ENCODE measurements at places on chromosomes 1 and 21.

DNA sequence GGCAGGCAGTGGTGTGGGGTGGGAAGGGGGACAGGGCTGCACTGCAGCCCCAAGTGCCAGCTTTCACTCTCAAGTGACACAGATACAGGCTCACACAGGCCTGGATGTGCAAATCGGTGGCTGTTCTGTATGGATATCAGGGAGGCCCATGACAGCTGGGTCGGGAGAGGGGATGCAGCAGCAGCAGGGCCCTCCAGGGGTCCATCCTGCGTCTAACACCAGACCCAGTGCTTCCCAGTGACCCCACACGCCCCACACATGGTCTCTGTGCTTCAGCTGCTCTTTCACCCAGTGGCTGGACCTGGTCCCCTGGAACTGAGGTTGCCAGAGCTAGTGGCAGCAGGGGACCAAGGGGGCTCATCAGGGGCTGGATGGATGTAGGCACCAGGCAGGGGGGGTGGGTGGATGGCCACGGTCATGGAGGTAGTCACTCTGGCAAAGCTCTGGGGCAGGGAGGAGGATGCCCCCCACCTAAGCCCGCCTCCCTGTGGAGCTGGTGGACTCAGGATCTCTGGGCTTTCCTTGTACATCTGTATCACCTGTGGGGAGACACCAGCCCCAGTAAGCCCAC lies 13.9 kb downstream of the BTBD19 start:
- no peak for DNase-seq

DNA sequence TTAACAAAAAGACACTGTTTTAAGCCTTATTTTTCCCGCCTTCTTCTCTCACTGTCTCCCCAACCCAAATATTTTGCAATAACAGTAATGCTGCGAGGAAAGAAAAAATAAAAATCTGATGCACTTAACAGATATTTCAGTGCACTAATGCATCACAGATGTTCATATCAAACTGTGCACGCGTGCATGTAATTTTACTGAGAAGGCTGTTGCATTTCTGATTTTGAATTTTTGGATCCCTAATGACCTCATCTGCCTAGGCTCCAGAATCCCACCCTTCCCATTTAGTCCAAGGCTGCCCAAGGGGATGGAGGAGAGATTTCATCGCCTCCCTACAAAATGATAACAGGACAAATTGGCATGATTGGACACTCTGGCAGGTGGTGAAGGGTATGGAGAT lies 5.5 kb downstream of the TRABD2B start:
- no peak for DNase-seq

DNA sequence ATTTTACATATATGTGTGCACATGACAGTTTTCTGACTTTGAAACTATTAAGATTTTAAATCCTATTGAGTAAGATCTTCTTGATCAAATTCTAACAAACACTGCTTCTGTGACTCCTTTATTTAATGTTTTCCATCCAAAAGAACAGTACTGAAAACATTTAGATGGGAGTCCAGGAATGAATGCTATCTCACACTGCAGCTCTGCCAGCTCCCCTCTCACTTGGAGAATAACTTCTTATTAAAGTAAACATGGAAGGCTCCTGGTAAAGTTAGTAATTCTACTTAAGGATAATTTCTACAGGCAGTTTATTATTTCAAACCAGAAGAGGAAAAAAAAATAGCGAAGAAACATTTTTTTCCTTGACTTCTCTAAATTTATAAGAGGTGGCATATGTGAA lies 349.1 kb downstream of the DPYD start:
- no peak for DNase-seq

- DNase-seq, result no peak
Measured at GRCh38 chr1:20389571-20389970, 96.4 kb downstream of the CAMK2N1 start.

GRCh38 chr1:50139339-50140181 lies 30.8 kb downstream of the ELAVL4 start:
- no peak for DNase-seq

DNA sequence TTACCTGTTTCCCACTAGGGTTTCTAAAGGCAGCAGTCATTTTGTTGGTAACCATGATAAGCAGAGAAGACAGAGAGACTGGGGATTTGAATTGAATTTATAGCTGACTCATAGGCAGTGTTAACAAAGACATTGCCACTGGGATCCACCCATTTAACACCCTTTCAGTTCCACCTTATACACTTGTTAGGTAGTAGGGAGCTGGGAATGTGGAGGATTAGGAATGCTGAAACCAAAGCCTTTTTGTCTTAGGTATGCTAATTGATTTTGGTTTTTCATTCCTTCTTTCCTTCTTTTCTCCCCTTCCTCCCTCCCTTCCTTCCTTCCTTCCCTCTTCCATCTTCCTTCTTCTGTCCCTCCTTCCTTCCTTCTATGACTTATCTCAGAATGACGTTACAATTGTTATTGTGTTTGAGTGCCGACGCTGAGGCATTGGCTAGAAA lies 7.5 kb upstream of the EVI5 start:
- DNase-seq, result no peak

- no peak for DNase-seq
Measured at GRCh38 chr1:115266729-115267421, 71.2 kb downstream of the NGF start.
